ENCODE measurements at places on chromosomes 5 and 9. TPM values are rescaled to one million over a fixed set of nuclear protein-coding genes. Genes with fewer than 3 reads are reported as not detected.

The DDX41 gene
- total RNA-seq = 138 TPM

The DENND1A gene
- total RNA-seq = 9.5 TPM

The SAPCD2 gene
- total RNA-seq = 31.6 TPM

The RBM27 gene
- total RNA-seq = 11.6 TPM

The FABP6 gene
- total RNA-seq = 0.56 TPM

The IL5 gene
- not detected for total RNA-seq

The CDH10 gene
- 0.07 TPM for total RNA-seq

The C5orf58 gene
- not detected for total RNA-seq

The TSSK1B gene
- total RNA-seq = 0.14 TPM

The SAXO1 gene
- not detected for total RNA-seq

The PRLR gene
- 0.05 TPM for total RNA-seq

The MARCHF11 gene
- total RNA-seq = not detected

The CNTNAP3B gene
- total RNA-seq = 3.7 TPM
